ENCODE measurements at places on chromosomes 5 and 9.

- DNase-seq, result no peak
Measured at GRCh38 chr9:86771941-86772634, 175.2 kb downstream of the GAS1 start.

- no peak for DNase-seq
Measured at GRCh38 chr9:18800579-18800978, 232.4 kb downstream of the SAXO1 start.

- no peak for DNase-seq
Measured at GRCh38 chr5:83956386-83956785, 235.7 kb upstream of the HAPLN1 start.

DNA sequence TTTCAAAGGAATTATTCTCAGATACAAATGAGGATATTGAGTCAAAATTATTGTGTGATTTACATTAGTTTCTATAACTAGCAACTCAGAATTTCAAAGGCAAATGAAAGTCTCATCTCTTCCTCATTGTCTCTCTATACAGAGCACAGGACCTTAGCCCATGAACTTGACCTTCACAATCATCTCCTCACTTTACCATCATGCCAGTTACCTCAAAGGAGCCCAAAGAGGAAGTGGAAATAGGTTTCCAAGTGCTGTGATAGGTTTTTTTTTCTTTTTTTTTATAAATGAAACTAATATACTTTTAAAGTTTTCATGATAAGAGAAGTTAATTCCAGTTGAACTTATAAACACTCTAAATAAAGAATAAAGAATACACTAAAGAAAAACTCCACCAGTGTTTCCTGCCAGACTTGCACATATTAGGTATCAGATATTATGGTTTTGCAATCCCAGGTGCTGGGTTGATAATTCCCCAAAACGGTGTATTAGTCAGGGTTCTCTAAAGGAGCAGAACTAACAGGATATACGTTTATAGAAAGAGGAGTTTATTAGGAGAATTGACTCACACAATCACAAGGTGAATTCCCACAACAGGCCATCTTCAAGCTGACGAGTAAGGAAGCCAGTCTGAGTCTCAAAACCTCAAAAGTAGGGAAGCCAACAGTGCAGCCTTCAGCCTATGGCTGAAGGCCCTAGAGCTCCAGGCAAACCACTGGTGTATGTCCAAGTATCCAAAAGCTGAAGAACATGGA, 50.1 kb upstream of the ADAMTS16 start:
- DNase-seq, result no peak

GRCh38 chr5:100697970-100698369, 162.8 kb downstream of the FAM174A start:
- no peak for DNase-seq

GRCh38 chr9:10148796-10149195, 464.0 kb downstream of the PTPRD start:
- DNase-seq, result no peak

GRCh38 chr5:77077829-77078176, 9.3 kb downstream of the ZBED3 start:
- DNase-seq, result no peak

DNA sequence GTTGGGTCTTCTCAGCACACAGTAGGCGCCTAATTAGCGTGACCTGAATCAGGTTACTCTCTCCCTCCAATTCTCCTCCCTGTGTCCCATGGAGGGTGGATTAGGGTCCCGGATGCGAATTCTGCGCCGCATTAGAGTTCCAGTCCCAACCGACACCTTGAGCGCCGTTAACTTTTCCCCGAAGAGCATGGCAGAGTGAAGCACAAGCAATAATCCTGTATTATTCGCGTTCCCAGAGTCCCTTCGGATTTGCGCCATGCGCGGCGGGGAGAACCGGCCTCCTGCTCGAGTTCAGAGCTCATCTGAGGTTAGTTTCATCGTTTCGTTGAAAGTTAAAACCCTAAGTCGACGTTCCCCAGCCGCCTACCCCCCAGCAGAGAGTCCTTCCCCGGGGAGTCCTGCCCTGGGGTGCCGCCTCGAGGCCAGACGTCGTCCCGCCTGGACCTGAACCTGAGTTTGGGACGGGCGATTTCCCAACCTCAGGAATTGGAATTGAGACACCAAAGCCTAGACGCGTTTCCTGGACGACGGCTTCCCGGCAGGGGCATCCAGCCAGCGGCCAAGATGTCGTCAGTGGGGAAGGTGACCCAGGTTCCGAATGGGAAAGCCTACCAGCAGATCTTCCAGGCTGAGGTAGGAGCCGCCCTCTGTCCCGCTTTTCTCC, at the start of gene CCDC180:
TSS of gene CCDC180 (plus strand) at position 160 of the 664 bp plus-strand sequence. CDS start at position 565, 405 bp downstream.
- no peak for DNase-seq
